ENCODE measurements at places on chromosomes 11 and 22.

- no peak for DNase-seq
Observed at GRCh38 chr11:86587264-86588193, 84.9 kb downstream of the ME3 start.

DNA sequence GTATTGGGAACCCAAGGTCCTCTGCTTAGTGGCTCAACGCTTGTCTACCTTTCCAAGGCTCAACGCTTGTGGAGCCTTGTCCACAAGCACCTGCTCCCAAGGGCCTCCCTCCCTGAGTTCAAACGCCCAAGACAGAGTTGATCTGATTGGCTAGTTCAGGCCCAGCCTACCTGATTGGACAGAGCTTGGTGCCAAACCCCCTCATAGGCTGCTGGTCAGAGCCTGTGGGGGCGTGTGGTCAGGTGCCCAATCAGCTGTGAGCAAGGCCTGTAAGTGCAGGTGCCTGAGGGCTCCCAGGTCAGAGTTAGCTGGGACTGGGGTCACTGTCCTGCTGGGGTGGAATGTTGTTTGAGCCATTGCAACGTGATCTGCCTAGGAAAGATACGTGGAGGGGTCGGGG is 16.9 kb upstream of the TMPRSS6 start:
- no peak for DNase-seq

DNA sequence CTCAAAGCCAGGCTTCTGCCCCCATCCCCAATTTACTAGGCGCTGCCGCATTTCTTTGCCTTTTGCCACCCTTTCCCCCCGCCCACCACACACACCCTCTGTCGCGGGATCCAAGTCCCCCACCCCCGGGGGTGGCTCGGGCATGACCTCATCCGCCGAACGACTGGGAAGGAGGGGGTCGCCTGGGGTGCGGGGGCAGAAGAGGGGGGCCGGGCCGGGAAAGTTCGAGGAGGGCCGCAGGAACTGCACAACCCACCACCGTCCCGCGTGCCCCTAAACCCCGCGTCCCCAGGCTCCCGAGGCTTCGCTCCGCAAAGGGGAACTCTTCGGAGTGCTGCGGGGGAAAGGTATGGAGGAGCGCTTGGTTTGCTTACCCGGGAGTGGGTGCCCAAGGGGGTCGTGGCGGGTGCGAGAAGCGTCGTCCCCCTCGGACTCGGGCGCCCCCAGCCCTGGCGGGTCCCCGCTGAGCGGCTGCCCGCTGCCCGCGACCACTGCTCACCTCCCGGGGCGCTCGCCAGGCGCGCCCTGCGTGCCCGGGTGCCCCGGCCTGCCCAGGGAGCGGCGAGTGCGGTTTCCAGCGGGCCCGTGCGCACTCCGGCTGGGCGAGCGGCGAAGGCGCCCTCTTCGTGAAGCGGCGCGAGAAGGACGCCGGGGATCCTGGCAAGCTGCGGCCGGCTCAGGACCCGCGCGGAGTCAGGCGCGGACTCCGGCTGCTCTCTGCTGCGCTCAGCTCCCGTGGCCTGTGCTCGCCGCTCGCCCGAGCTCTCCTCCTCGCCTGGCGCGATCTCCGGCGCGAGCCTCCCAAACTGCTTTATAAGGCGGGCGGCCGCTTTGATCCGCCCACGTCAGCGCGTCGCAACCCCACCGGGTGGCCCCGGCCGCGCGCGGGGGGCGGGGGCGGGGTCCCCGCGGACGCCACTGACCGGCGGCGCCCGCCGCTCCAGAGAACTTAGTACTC is 4.0 kb upstream of the WNT11 start:
- DNase-seq: no peak

DNA sequence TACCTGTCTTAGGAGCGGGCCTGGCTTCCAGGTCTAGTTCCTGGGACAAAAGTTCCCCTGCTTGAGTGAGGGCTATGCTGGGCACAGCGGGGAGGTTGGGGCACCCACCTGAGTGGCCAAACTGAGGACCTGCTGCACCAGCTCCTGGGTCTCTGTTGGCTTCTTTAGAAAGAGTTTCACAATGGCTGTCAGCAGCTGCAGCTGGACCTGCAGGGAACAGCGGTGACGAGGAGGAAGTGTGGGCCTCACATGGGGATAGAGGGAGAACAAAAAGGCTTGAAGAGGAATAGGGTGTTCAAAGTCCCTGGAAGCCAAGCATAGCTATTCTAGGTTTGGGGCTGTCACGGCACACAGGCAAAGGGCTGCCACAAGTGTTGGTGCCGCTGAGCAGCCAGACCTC is 26.7 kb upstream of the RASL10A start:
- DNase-seq: no peak

DNA sequence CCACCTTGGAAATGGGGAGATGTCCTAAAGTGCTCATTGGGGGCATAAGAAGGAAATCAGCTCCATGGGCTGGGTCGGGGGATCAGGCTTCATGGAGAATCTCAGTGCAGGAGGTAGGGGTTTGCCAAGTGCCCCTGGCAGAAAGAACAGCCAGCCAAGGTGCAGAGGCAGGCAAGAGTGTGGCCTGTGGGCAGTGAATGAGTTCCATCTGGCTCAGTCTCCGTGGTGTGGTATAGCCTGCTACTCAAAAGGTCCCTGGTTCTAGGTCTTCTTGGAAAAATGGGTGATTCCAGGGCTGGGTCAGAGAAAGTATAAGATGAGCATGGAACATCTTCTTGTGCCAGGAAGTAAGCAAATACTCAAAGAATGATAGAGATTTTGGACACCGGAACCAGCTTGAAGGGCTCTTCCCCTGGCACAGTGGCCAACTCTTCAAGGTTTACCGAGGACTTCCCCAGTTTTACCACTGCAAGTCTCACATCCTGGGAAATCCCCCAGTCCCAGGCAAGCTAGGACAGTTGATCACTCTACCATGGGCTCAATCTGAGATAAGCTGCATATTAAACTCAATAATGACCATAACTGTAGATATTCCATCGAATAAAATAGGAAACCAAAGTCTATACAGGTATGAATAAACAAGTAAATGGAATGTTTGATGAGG is 10.6 kb upstream of the ARAP1 start:
- no peak for DNase-seq

GRCh38 chr11:131914361-131914774 is 544.0 kb downstream of the NTM start:
- DNase-seq: no peak

- DNase-seq: no peak
Observed at GRCh38 chr11:70073871-70074371, 4.2 kb upstream of the ANO1 start.

GRCh38 chr11:16976379-16976778 is 37.8 kb downstream of the PLEKHA7 start:
- no peak for DNase-seq

DNA sequence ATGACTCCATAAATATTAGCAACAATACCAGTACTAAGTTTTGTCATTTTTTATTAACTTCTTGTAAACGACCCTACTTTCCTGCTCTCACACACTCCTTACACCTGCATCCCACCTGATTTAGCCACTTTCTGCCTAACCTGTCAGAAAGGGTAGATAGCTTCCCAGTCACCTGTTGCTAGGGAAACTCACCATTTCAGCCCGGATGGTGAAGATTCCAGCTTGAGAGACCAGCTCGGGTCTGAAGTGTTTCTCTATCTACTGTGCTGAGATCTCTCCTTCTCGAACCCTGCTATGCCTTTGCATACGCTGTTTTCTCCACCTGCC is at the start of gene PARVG:
Gene PARVG (plus strand): TSS at position 220 of the 327 bp plus-strand sequence. CDS start 2,405 bp downstream, outside the sequence.
- no peak for DNase-seq

DNA sequence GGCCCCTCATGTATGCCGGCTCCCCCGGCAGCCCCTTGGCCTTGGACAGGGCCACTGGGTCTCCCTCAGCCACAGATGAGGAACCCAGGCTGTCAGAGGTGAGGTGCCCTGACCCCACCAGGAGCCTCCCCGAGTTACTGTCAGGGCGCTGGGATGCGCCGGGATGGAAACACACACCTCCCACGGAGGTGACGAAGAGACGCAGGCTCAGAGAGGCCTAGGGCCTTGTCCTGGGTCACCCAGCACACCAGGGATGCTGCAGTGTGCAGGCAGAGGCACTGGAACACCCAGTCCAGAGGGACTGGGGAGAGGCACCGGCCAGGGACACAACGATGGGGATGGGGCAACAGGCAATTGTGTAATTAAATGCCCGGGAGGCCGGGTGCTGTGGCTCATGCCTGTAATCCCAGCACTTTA is 81.2 kb upstream of the PRR5 start:
- DNase-seq: no peak

DNA sequence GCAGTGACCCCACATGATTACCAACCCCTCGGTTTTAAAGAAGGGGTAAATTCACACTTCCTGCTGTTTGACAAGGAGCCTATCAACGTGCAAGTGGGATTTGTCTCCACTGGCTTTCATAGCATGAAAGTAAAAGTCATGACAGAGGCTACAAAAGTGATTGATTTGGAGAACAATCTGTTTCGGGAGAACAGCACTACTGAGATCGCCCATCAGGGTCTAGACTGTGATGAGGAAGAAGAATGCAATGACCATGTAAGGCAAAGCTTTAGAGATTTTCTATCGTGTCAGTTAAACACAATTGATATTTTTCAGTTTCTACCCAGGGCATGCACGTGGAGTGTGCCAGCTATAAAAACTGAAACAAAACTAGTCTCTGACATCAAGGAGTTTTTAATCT is 41.7 kb downstream of the HORMAD2 start:
- no peak for DNase-seq

DNA sequence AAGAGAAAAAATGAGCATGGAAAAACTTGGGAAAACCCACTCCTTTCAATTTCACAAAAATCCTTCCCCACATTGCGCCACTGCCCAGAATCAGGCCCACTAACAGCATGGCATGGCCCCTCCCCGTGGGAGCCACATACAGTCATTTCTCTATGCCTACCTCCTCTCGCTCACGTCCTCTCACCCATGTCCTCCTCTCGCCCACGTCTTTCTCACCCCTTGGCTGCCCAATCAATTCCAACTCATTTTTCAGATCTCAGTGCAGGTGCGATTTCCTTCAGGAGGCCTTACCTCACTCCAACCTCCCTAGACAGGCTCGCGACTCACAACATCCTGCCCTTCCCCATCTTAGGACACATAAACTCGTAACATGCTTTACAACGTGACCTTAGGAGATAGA is 229.2 kb downstream of the CADM1 start:
- no peak for DNase-seq

DNA sequence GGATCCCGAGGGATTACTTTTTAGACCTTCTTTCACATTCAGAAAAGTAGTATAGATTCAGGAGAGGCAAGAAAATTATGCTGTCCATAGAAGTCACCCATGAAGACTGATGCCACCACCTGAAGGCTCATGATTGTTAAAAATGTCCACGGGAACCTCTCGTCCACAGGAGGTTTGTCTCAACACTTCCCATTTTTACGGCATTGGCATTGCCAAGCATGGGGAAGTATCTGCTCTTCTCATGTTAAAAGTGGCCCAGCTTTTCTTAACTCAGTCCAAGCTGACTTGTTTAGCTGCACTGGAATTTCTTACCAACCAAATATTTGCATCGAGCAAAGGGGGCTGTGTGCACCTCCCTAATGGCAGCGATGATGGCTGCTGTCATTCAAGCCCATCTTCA is 9.6 kb downstream of the CDPF1 start:
- no peak for DNase-seq

- no peak for DNase-seq
Observed at GRCh38 chr22:49419661-49420060, 408.0 kb downstream of the BRD1 start.

GRCh38 chr11:22169833-22170232 is 23.1 kb upstream of the ANO5 start:
- DNase-seq: peak; percentile 44
